ENCODE measurements at places on chromosomes 6 and 20.

GRCh38 chr6:26311012-26311384, 54.0 kb upstream of the BTN3A2 start:
- DNase-seq = peak; percentile 64

- DNase-seq = no peak
These were observed 234.3 kb downstream of the UTRN start for GRCh38 chr6:144519426-144519825.

- peak; percentile 46 for DNase-seq
These were observed 16.9 kb downstream of the USP49 start for GRCh38 chr6:41878246-41878645.

- DNase-seq = no peak
These were observed 12.9 kb upstream of the WFDC2 start for GRCh38 chr20:45456632-45457031.

DNA sequence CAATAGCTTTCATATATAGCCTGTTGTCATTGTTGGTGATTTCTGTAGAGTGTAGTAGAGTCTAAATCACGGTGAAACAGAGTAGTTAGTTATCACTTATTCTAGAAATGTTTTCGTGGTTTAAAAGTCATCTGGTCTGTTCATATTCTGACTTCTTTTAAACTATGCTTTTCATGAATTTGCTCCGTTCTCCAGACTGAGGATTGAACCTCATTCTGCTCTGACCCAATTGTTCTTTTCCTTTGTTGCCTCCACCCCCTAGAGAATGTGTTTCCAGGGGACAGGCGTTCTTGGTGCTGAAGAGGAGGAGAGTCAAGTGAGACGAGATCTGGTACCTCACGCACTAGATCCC, 748 bp upstream of the ZNF292 start:
- no peak for DNase-seq

DNA sequence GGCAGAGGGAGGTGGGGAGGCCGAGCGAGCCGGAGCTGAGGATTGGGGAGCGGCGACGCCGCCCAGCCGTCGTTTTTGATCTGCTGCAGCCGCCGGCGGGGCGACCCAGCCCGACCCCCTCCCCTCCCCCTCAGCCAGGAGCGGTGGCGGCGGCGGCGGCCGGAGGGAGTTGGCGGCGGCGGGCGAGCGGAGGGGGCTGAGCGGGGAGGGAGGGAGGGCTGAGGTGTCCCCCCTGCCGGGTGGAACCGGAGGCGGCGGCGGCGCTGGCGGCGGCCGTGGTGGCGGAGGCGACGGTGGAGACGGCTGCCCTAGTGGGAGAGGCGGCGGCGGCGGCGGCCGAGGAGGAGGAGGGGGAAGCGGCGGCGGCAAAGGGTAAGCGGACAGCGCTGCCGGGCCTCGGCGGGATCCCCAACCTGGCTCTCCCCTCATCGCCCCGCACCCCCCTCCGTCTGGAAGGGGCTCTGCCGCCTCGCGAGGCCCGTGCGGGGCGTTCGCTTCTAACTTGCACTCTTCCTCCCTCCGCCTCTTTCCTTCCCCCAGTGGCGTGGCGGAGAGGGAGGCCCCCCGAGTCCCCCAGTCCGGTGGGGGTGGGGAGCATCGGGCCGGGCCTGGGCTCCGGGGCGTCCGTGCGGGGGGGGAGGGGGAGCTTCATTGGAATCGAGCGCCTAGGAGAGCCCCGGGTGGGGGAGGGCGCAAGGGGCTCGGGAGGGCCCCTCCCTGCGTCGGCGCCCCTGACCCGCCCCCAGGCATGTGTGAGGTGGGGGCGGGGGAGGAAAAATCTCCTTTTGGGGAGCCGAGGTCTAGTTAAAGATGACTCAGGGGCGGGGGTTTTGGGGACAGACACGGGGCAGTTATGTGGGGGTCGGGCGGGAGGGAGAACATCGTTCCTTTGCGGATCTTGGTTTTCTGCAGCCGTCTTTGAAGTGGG, at the start of gene TAB2:
TSS of gene TAB2 (plus strand) at position 69 of the 928 bp plus-strand sequence. CDS start 52,286 bp downstream, outside the sequence.
- peak; percentile 54 for DNase-seq

- DNase-seq = no peak
These were observed 58.9 kb upstream of the L3MBTL3 start for GRCh38 chr6:129959358-129959930.

DNA sequence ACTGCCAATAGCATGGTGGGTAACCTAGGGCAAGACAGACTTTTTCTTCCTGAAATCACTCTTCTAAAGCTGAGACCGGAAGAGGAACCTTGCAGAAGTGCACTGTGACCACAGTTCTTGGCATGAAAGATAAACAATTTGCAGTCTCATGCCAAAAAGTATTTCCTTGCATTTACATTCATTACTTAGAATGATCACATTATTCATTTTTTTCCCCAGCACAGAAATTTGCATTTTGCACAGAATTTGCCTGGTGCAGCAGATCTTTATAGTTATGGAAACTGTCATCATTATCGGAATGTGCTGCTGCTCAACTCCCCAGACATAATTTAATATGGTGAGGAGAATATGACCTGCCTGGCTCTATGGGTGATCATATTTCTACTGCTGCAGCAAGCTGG, 42.2 kb upstream of the EDN3 start:
- DNase-seq = no peak

- DNase-seq = peak; percentile 33
These were observed at the start of gene ELOVL2 for GRCh38 chr6:11043961-11044711. Gene ELOVL2, minus strand, starts transcription at chr6:11044305. Its CDS starts 75 bp downstream, at chr6:11044230.

- peak; percentile 68 for DNase-seq
These were observed 19.7 kb downstream of the HLA-DOB start for GRCh38 chr6:32796848-32797776.

DNA sequence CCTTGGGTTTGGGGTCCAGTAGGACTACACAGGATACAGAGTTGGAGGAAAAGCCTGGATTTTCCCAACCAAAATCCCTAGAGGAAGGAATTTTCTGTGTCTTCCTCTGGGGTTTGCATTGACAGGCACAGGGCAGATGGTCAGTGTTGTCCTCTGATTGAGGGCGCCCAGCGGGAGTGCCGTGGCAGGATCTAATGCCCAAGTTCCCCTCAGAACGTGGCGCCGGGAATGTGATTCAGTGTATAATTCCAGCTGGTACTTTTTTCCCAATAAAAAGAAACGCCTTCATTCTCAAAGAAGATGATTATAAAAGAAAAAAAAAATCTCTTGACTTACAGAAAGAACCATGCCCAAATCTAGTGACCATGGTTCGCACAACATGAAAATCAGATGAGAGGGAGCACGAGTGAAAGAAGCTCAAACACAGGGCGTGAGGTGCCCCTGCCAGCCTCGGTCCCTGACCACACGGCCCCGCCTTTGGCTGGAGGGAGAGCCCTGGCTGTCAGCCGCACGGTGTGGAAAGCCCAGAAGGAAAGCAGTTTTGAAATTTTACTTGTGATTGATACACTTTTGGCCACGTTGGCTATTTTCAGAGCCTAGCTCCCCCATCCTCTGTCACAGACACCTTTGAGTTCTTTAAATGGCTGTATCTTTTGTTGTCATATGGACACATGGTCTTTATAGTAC, 31.6 kb downstream of the VEGFA start:
- no peak for DNase-seq

GRCh38 chr6:24099181-24099580, 26.8 kb upstream of the NRSN1 start:
- no peak for DNase-seq

DNA sequence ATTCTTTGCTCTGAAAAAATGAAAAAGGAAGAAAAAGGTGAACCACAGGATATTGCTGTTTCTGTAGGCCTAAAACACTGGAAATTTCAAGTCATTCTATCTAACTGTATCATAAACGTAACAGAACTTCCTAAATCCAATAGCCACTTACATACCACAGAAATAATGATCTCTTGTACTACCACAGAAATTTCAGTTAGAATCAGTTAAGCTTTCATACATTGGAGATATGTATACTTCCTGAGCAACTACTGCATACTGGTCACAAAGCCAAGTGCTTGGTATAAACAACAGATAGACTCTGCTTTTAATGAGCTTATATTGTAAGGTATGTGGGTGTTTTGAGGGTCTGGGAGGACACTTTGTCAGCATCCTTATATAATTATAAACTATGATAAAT, 38.6 kb downstream of the VTA1 start:
- DNase-seq = no peak

GRCh38 chr6:41073968-41074691, 1.4 kb downstream of the NFYA start:
- no peak for DNase-seq

GRCh38 chr6:37972994-37973757, 153.6 kb downstream of the ZFAND3 start:
- DNase-seq = no peak

DNA sequence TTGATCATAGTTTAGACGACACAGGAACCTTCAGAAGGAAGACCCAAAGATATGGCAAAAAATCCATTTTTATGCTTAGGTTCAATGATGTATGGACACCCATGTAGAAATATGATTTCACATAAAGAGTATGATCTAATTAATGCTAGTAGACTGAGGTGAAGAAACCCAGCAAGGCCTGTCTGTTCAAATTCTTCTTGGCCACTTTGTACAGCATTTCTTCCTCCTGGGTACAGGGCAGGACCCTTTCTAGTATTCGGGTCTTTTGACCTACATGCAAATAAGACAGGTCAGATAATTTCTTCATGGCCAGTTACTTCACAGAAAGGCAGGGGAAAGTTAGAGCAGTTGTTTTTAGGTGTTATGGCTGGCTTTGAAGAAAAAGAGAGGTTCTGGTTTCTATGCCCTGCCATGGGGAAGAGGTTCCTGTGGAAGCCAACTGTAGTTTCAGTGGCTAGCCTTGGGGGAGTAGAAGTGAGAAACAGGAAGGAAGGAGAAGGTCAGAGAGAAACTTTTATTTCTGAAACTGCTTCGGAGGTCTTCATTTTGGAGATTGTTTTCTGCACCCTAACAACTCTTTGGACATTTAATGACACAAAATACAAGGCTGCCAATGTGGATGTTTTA, 208.3 kb downstream of the PTPRK start:
- no peak for DNase-seq

DNA sequence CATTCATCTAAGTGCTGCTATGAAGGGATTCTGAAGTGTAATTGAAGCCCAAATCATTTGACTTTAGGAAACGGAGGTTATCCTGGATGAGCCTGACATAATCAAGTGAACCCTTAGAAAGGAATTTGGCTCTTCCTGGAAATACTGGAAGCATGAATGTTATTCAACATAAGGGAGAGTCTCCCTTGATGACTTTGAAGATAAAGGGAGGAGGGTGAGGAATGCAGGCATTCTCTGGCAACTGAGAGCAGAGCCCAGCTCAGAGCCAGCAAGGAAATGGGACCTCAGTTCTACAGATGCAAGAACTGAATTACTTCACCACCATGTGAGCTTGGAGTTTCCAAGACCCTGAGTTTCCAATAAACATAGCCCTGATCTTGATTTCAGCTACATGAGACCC, 168.2 kb downstream of the DLL1 start:
- DNase-seq = peak; percentile 11

- DNase-seq = no peak
These were observed 72.6 kb downstream of the HIVEP2 start for GRCh38 chr6:142872376-142872775.

DNA sequence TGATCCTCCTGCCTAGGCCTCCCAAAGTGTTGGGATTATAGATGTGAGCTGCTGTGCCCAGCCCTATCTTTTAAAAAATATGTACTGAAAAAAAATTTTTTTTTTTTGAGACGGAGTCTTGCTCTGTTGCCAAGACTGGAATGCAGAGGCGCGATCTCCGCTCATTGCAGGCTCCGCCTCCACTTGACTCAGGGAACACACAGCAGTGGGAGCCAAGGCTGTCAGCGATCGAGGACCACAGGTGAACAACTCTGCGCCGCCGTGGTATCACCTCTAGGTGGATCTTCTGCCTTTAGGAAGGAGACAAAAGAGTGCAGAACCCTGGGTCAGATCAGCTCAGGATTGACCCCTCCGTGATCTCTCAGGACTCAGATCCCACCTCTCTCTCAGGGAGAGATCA, 13.7 kb downstream of the RAET1E start:
- DNase-seq = no peak

DNA sequence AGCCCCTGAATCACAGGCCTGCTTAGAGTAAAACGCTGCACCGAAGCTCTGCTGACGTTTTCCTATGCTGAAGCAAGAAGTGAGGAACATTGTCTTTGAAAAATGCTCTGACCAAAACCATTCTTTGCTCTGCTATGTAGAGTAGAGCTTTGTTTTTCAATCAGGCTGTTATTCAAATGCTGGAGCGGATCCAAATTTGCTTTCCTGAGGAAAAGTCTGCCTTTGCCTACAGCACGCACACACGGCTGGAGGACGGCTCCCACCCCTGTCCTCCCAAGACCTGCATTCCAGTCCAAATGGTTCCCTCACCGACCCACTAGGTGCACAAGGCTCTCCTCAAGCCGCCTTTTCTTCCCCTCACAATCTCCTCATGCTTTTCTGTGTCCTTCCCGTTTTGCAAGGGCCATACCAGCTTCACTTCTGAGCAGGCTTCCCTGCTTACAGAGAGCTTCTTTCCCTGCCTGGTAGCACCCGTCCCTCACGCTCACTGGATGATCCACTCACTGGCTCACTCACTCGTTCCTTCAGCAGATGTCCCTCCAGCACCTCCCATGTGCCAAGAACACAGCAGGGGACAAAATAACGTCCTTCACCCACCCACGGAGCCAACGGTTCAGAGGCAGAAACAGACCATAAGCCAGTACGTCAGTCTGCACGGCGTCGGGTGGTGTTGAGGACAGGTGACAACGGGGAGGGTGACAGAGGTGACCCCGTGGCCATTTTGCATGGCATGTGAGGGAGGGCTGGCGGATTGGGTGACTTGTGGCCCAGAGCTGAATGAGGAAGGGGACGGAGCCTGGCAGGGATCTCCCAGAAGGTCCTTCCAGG, 137.9 kb upstream of the NEDD9 start:
- no peak for DNase-seq

GRCh38 chr20:57535297-57535696, 10.4 kb upstream of the CTCFL start:
- DNase-seq = no peak

GRCh38 chr20:3014179-3014578, 29.2 kb upstream of the GNRH2 start:
- DNase-seq = no peak

DNA sequence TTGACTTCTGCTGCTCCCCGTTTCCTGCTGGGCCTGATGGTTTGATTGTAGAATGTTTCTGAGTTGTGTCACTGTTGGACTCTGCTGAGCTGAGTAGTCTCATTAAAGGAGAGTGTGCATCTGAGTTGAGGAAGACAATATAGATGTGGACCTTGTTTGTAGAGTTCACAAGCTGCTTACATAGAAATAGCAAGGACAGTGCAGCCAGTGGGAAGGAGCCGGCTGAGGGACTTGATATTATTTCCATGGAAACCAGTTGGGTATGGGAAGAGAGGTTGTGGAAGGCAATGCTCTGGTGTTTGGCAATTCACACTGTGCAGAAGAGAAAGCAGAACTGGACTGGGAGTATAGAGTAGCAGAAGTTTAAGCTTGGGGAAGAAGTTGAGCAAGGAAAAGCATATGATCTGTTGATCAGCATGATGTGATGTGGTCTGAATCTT, 14.8 kb downstream of the IGF2R start:
- DNase-seq = no peak

DNA sequence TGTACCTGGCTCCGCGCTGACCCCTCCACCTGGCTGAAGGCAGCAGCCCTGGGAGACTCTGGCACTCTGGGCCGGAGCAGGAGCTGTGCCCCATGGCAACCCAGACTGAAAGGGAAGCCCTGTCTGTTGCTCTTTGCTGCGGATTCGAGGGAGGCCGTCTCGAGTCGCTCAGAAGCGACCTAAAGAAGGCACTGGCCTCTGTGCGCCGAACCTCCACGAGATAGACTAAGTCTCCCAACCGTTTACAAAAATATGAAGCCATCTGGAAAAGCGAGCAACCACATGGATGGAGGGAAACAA, 10.5 kb upstream of the TBX18 start:
- no peak for DNase-seq

- peak; percentile 88 for DNase-seq
These were observed 21.6 kb downstream of the CNKSR3 start for GRCh38 chr6:154488802-154489437.

GRCh38 chr6:106141441-106142237, 55.5 kb downstream of the PRDM1 start:
- no peak for DNase-seq

Data from SJSA1 (cell line).